Fibroblast of skin of left quadriceps (primary cell): ENCODE measurements at places on chromosomes 1 and 21.

- DNase-seq: no peak
Observed at GRCh38 chr1:206833801-206834200, 31.6 kb upstream of the IL20 start.

GRCh38 chr1:200207711-200208126 lies 180.2 kb downstream of the NR5A2 start:
- DNase-seq: no peak

DNA sequence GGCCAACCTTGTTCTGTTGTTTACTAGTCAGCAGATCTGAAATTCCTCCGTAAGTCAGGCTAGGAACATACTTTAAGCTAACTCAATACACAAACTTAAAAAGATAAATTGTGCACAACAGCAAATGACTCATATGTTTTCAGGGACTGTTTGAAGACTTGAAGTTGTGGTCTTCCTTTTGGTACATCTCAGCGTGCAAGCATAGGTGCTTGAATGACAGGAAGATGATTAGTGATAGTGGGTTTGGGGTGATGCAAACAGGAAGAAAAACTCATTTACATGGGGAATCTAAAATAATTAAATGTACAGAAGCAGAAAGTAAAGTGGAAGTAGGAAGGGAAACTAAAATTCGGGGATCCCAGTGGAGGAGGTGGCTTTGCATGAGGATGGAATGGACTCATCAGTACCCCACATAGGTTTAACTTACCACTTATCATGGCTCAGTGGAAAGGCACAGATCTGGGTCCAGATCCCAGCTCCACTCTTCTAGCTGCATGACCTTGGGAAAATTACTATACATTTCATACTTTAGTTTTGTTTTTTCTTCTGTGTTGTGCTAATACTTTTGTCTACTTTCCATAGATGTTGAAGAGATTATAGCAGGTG lies 122.3 kb downstream of the XCL2 start:
- DNase-seq: no peak

DNA sequence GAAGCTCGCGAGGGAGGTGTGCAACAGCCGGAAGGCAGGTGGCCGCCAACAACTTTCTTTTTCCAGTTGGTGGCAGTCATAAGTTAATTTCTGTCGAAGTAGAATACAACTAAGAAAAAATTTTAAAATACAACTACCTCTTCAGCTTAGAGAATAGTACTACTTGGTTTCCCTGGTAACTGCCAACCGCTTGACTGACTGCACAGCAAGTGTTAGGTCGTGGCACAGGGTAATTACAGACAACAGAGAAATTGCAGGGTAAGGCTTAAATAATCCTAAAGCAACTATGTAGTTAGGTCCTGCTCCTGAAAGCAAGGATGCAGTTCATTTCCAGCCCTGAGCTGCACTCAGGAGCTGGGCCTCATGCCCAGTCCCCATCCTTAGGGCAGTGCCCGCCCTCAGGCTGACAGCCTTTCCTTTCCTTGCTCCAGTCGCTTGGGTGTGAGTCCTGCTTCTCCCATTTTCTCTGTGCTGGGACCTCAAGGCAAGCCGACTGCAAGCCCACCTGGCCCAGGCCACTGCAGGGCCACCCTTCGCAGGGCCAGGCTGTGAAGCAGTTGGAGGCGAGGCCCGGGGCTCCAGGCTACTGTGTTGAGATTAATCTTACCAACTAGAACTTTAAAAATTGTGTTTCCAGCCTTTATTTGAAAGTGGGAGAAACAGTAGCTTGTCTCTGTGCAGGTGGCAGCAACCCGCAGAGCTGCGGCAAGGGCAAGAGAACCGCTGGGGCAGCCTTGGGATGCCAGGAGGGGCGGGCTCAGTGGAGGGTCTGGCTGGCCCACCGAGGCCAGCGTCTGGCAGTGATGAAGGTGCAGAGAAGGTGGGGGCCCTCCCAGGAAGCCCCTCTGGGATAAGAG lies 148.3 kb downstream of the PCBP3 start:
- DNase-seq: no peak

DNA sequence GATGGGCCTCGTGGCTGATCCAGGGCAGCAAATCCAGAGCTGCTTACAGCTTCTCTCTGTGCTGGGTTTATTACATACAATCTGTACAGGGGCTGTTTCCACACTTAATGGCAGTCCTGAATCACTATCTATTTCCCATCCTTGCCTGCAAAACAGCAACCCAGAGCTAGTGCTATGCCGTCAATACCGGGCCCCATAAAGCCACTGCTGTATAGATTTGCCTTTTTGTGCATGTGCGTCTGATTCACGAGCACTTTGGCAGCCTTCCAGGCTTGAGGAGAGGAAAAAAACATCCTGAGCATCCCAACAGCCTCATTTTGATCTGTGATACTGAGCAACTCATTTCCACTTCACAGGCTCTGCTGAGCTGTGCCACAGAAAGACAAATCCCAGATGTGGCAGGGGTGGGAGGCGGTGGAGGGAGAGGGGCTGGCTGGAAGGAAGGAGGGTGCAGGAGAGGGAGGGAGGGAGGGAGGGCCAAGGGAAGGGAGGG lies 65.2 kb upstream of the TARBP1 start:
- DNase-seq: peak; percentile 99

- DNase-seq: no peak
Observed at GRCh38 chr1:88612773-88613172, 71.3 kb upstream of the PKN2 start.

DNA sequence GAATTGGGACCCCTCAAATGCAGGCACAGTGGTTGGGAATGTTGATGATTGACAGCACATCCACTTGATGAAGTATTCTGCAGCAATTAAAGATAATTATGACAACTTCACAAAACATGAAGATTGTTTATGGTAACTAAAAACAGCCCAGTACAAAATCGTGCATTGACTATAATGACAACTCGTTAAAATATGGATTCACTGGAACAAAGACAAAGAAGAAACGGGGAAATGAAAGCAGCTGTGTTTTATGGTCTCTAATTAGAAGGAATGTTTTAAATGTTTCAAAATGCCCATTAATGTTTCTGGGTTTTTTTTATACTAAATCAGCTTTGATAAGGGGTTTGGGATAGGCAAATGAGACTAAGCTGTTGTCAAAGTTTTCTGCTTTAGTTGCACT lies 36.1 kb downstream of the NIPAL3 start:
- no peak for DNase-seq

DNA sequence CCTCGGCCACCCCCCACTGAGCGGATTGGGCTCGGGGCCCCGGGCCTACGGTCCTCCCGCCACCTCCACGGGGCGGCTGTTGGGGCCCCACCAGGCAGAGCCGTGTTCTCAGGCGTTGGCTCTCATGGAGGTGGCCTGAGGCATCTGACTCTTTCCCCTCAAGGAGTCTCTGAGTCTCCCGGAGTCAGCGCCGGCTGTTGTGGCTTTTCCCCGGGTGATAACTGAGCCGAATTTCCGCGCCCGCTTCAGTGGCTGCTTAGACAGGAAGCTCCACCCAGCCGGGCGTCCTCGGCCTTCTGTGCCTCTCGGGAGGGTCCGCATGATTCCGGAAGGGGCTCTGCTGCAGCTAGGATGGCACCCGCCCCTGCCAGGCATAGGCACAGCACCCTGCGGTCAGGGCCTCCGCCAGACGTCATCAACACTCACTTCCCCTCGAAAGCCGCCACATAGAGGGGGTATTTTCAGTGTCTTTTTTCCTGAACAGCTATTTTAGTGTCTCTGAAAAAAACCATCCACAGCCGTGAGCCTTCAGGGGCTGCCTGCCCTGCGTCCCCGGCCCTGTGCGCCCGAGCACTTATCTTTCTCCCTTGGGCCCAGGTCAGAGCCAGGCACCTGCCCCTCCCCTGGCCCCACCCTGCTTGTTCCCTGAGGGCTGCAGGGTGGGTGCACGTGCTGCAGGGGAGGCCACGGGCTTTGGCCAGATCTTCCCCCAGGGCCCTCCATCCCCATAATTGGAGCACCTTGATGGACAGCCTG lies 72.9 kb downstream of the SKI start:
- no peak for DNase-seq
